ENCODE measurements at places on chromosomes 12 and 14. TPM values are rescaled to one million over a fixed set of nuclear protein-coding genes. Genes with fewer than 3 reads are reported as not detected.

The MDM2 gene
- total RNA-seq = 61.0 TPM

The SIX6 gene
- total RNA-seq = not detected

The ABCD4 gene
- 39.5 TPM for total RNA-seq

The RHOJ gene
- total RNA-seq = 4.2 TPM

The PTPRB gene
- 2.6 TPM for total RNA-seq

The DBX2 gene
- not detected for total RNA-seq

The DEPDC4 gene
- total RNA-seq = not detected

The TMEM179 gene
- total RNA-seq = not detected

The FGD6 gene
- 5.5 TPM for total RNA-seq

The TESPA1 gene
- total RNA-seq = not detected

The EFS gene
- total RNA-seq = 3.6 TPM

The UBC gene
- 1,070 TPM for total RNA-seq

The KCNK13 gene
- total RNA-seq = 0.97 TPM

The AMDHD1 gene
- not detected for total RNA-seq

The DTX1 gene
- total RNA-seq = not detected

The PROX2 gene
- total RNA-seq = not detected

The CLEC7A gene
- total RNA-seq = not detected

Measured in cardiac atrium fibroblast (primary cell).